ENCODE measurements at places on chromosomes 5 and 9.

DNA sequence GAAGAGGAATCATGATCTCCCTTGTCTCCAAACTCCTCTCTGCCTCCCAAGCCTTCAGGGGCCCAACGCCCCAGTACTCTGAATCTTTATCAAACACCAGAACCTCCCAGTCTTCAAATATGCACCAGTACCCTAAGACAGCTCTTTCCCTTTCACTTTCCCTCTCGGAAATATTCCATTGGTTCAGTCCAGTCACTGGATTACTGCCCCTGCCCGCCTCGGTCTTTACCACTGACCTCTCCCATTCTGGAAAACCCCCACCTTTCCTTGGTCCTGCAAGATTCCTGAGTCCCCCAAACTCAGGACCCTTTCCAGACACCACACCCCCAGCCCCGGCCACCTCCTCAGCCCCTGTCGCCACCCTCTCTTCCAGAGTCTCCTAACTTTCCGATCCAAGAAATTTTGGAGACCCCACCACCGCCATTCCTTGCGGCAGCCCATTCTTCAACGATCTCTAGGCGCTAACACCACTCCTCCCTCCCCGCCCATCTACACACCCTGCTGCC, 674 bp downstream of the C5orf15 start:
- DNase-seq = peak; percentile 28

DNA sequence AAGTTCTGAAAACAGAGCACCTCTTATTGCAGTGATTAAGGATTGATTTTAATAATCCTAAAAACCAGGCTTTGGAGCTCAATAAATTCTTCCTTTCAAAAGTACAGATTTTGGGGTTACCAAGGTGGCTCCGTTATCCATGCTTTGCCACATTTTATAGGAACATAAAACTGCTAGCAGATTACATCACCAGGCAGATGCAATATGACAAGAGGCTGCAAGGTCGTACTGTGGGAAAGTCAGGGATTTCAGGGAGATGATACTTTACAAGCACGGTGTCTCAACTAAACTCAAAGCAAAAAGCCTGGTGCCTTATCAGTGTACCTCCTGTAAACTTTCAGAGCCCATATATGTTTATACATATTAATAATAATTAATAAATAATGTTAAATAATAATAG, 28.6 kb downstream of the ADAMTSL1 start:
- no peak for DNase-seq

GRCh38 chr5:158953929-158954534, 145.7 kb downstream of the EBF1 start:
- DNase-seq = peak; percentile 47

GRCh38 chr5:5650949-5651348, 228.5 kb downstream of the ICE1 start:
- no peak for DNase-seq

- no peak for DNase-seq
Observed at GRCh38 chr5:95102080-95102479, 182.8 kb downstream of the MCTP1 start.

- no peak for DNase-seq
Observed at GRCh38 chr5:652773-653350, 40.3 kb downstream of the TPPP start.

GRCh38 chr9:117286245-117286644, 128.6 kb downstream of the ASTN2 start:
- DNase-seq = no peak

- no peak for DNase-seq
Observed at GRCh38 chr5:168831383-168831782, 252.2 kb upstream of the PANK3 start.

Data from germinal center (tissue), 1 donor.